C1 segment of cervical spinal cord (tissue), 14 donors: ENCODE measurements at places on chromosomes 7 and 10.

DNA sequence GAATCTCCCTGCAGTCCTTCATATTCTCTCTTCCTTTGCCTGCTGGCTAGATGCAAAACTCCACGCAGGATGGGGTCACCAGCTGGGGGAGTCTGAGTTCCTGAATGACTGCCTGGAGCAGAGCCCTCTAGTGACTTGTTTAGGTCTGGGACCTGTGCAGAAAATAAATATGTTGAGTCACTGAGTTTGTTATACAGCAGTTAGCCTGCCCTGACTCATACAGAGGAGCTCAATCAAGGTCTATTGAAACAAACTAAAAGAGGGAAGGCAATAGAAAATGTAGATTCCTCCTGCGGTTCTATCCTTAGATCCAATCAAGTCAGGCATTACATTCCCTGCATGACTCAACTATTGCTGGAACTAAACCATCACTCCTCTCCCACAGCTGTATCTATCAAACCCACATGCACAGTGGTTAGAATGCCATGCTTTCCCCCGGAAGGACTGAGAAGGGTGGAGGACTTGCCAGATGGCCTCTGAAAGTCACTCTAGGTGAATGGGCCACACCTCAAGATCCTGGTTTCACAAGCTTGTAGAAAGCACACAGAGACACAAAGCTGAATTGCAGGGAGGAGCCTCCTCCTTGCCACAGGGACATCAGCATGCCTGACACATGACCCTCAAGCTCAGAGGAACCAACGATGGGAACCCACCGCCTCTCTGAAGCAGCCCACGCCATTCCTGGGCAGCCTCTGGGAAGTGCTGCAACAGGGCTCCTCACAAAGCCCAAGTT is 73.9 kb downstream of the SH3PXD2A start:
- no peak for DNase-seq

- no peak for DNase-seq
Measured at GRCh38 chr10:43843321-43844101, 194.8 kb upstream of the ZNF32 start.

GRCh38 chr10:16674147-16674703 is 143.0 kb downstream of the RSU1 start:
- no peak for DNase-seq

- no peak for DNase-seq
Measured at GRCh38 chr10:82982110-82982608, 1107.2 kb downstream of the NRG3 start.

GRCh38 chr10:12949248-12949647 is 52.3 kb downstream of the CCDC3 start:
- no peak for DNase-seq

DNA sequence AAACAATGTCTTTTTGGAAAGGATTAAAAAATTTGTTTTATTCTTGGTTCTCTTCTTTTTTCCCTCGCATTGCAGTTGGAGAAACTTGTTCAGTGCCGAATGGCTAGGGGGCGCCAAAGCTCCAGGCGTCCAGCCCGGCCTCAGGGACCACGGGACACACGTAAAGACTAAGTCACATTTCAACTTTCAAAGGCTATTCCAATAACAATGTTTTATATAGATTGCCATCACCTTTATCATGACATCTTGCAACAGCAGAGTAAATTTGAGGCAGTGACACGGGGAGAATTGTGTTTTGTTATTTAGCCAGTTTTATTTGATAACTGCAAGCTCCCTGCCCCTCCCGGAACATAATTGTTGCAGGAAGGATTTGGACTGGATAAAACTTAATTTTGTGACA is 2.2 kb upstream of the IGFBP3 start:
- DNase-seq, result no peak

DNA sequence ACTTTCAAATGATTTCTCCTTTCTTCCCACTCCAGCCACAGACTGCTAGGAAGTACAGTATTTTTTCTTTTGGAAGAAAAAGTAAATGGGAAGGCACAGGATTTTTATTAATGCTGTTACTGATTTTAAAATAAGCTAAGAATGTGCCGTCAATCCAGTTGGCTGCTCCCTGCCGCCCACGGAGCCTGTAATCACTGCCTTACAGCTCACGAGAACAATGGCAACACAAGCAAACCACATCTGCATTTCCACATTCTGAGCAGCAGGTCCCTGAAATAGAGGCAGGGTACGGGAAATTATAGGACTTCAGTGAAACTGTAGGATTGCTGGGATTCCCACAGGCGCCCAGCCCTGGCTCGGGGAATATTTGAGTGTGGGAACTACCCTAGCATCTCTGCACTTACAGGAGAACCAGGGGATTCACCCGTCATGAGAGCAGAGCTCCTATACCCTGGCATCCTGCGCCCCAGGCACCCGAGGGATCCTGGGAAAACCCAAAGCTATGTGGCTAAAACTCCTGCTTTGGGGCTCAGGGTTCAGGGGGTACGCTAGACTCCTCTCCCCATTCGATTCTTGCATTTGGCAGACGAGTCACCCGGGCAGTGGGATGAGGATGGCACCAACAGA is 72.9 kb upstream of the TNS3 start:
- no peak for DNase-seq

- DNase-seq, result no peak
Measured at GRCh38 chr7:37494926-37495325, 46.3 kb upstream of the ELMO1 start.

DNA sequence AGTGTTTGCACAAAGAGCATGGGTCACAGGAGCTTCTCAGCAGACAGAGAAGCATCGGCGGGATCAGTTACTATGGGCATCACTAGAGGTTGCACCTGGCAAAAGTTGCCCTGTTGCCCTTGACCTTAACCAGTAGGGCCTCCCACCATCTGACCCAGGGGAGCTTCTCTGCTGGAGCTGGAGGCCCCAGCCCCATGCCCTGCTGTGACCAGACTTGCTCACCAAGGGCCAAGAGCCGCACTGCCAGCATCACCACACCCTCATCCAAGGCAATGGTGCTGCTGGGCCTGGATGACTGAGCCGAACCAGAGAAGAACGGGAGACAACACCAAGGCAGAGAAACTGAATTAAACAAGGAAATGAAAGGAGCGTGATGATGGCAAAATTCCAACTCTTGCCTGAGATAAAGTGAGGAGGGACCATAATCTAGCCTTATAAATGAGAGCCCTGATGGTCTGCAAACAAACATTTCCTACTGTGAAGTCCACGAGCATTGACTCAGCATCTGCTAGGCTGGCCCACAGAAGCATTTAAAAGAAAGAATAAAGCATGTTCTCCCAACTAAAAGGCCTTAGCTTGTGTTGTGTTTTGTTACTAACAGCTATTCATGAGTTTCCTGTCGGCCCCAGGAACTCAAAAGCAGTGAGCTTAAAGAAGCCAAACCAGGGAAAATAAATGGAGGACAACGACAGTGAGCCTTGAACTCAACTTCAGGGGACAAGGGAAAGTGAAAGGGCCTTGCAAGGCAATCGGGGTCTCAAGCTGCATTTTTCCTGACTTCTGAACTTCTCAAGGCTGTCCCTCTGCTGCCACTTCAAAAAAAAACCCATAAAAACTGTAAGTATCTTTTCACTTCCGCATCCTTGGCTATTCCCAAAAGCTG is 60.4 kb downstream of the AFAP1L2 start:
- no peak for DNase-seq

GRCh38 chr7:42010751-42011150 is 226.3 kb downstream of the GLI3 start:
- no peak for DNase-seq

GRCh38 chr10:11454160-11454559 is 157.3 kb downstream of the USP6NL start:
- DNase-seq, result no peak

- DNase-seq, result no peak
Measured at GRCh38 chr10:125094806-125095205, 65.6 kb downstream of the CTBP2 start.

- DNase-seq, result no peak
Measured at GRCh38 chr10:1267568-1267967, 211.4 kb downstream of the WDR37 start.

- DNase-seq, result no peak
Measured at GRCh38 chr7:12620371-12620770, 49.9 kb downstream of the SCIN start.

GRCh38 chr10:129883029-129883428 is 81.0 kb downstream of the EBF3 start:
- no peak for DNase-seq

DNA sequence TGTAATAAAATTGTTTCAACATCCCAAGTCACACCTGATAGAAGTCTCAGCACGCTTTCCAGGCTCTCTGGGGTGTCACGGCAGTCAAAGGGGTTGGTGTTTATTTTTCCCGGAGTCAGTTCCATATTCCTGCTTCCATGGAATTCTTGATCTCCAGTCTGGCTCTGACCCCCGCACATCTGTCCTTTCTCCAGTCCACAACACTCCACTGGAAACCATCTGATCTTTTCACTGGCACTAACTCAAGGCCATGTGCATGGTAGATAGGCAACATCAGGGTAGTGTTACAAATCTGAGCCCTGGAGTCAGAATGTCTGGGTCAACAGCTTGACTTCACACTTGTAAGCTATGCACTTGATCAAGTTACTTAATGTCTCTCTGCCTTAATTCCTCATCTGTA is 176.2 kb downstream of the WDR11 start:
- DNase-seq, result no peak

DNA sequence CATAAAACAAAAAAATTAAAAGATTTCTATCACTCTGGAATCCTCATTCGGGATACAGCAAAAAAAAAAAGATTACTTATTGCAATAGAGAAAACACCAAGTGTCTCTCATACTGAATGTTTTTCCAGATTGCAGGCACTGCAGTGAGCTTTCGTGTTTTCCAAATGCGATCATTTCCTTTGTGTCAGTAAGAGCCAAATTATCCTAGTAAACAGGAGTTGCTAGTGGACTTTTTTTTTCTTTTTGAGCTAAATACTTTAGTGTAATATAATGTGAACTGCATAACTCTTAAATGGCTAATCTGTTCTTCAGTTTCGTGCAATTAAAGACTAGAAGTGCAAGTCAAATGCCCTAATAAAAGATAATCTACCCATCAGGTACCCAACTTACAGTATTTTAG is 44.4 kb upstream of the TOMM7 start:
- DNase-seq, result no peak

DNA sequence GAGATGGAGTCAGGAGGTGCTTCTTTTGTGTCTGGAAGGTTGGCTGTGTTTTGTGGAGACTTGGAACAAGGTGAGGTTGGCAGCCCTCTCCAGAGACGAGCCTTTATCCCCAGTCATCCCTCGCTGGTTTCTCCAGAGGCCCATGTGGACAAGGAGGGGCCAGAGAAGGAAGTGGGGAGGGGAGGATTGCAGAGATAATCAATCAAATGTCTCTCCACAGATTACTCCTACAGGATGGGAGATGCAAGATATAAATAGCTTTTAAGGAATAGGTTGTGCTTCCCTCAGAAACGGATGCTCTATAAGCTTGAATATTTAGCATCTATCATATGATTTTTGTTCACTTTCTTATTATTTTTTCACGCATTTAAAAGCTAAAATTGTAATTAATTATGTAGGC is 70.4 kb upstream of the VWDE start:
- no peak for DNase-seq

DNA sequence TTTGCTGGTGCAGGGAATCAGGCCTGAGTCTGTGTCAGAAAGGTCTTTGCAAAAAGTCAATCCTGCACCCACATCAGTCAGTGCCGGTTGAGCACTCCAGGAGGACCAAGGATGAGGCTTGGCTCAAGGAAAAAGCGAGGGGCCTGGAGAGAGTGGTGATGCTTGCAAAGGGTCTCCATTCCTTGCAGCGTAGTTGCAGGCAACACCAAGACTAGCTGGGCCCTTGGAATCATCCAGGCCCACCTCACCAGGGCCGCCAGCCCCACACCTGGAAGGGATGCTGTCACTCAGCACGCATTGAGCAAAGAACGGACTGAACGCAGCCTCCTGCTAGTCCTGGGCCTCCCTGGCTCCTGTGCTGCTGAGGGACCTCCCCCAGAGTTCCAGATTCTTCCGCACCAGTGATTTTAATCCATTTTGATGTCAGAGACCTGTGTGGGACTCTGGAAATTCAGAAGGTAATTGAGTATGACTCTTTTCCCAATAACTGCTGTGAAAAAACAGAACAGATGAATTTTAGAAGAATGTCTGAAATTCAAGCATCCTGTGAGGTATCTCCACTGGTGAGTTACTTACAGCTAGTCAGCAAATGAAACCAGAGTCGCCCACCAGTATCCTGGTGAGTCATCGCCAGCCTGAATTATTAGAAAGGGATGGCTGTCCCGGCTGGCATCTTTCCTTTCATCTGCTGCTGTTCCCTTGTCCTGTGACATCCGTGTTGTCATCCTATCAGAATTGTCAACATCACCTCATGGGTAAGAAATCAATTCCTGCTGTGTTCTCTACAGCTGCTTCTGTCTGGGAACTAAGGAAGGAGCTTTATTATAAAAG is 150.8 kb upstream of the NPS start:
- no peak for DNase-seq
